ENCODE measurements at places on chromosomes 3 and 15.
A peak's percentile ranks its signal among the peaks of the same experiment; 100 is the strongest.

DNA sequence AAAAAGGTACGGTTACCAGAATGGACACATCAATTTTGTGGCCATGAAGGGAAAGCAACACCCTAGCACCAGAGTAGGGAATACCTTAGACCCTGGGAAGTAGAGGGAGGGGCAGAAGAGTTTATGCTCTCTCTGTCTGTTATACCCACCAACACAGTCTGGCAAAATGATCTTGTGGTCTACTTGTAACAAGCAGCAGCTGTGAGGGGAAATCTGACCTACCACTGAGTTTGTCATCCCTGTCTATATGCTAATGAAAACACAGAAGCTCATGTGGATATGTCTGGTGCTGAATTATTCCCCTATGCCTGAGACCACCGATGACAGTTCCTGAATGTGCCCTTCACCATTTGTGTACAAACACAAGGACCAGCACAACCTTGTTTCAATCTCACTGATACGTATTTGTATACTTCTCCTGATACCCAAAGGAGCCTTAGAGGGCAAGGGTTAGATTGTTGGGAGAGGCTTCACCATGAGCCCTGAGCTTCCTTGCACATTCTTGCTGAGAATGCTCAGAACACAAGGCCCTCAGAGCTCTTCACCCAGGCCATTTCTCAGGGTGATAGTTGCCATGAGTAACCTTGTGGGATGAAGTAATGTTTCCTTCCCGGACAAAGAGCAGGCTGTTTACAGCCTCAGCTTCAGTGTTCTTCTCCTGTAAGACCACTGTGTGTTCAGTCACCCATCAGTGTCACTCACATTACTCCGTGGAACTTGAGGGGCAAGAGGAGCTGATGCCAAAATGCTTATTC, 24.7 kb upstream of the ZNF639 start:
- no peak for DNase-seq

- DNase-seq: no peak
Measured at GRCh38 chr15:27805261-27806220, 293.6 kb downstream of the OCA2 start.

GRCh38 chr15:64619880-64620839, 155.2 kb downstream of the RBPMS2 start:
- DNase-seq: no peak

DNA sequence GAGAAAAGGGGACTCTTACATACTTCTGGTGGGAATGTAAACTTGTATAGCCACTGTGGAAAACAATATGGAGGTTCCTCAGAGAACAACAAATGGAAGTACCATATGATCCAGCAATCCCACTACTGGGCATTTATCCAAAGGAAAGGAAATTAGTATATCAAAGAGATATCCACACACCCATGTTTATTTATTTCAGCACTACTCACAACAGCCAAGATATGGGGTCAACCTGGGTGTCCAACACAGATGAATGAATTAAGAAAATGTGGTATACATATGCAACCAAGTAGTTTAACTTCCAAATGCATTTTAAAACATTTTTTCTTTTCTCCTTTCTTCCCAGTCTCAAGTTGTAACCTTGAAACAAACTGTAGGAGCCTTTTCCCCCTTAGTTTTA, 54.3 kb downstream of the IMPG2 start:
- no peak for DNase-seq

GRCh38 chr15:59997070-59997701, 6.9 kb upstream of the FOXB1 start:
- no peak for DNase-seq

- DNase-seq: peak; percentile 14
Measured at GRCh38 chr3:31132132-31132769, 237.8 kb upstream of the GADL1 start.

- DNase-seq: peak; percentile 61
Measured at GRCh38 chr3:139937674-139938279, 2.8 kb downstream of the CLSTN2 start.

- no peak for DNase-seq
Measured at GRCh38 chr15:78327466-78327865, 12.7 kb upstream of the CRABP1 start.

DNA sequence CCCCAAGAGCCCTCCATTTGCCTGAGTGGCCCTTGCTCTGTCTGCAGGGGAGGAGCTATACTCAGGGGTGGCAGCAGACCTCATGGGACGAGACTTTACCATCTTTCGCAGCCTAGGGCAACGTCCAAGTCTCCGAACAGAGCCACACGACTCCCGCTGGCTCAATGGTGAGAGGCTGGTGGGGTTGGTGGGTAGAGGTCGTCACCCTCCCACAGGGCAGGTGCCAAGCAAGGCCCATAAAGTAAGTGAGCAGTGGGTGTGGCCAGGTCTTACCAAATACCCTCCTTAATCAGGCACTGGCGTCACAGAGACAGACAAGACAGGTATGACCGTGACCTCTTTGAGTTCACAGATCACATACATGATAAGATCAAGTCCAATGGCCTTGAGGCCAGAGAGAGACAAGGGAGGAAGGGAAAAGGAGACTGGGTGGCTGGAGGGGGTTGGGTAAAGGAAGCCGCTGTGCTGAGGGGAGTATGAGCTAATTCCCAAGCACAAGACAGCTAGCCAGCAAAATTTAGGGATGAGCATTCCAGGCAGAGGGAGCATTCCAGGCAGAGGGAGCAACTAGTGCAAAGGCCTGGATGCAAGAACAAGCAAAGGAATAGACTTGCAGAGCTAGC, 2.5 kb downstream of the SEMA3B start:
- no peak for DNase-seq

DNA sequence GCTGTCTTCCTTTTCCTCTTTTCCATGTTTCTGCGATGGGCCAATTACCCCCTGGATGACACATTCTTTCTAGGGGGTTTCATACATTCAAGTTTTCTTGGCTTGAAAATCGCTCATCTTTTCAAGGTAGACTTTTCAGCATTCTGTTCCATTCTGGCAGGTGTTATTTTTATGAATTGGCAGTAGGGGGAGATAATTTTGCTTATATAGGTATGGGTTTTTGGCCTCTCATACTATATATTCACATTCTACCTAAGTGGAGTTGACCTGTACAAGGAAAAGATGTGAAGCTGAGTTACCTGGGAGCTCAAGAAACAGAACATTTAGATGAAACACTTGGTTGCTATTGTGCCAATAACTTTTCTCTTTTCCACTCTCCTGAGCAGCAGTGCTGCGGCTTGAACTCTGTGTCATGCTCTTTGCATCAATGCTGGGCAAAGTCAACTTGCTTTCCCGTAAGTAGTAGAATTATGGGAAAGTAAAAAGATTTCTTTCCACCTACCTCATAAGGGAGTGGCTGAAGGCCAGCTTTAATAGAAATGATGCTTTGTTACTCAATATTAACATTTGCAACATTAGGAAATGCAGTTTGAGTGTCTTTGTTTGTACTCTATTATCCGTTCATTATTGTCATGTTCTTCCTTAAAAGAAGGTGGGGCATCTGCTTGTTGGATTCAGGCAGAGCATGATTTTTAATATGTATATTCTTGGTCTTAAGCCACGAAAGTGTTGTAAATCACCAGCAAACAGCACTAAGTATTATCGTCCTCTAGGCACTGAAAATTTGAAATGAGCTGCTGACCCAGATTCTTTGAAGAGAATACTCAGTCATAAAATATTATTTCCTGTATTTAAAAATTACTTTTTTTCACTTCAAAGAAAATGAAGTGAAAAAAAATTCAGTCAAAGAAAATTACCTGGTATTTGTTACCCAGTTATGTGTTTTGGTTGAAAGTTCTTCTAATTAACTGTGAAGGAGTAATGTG, 27.7 kb upstream of the MFSD1 start:
- DNase-seq: no peak

DNA sequence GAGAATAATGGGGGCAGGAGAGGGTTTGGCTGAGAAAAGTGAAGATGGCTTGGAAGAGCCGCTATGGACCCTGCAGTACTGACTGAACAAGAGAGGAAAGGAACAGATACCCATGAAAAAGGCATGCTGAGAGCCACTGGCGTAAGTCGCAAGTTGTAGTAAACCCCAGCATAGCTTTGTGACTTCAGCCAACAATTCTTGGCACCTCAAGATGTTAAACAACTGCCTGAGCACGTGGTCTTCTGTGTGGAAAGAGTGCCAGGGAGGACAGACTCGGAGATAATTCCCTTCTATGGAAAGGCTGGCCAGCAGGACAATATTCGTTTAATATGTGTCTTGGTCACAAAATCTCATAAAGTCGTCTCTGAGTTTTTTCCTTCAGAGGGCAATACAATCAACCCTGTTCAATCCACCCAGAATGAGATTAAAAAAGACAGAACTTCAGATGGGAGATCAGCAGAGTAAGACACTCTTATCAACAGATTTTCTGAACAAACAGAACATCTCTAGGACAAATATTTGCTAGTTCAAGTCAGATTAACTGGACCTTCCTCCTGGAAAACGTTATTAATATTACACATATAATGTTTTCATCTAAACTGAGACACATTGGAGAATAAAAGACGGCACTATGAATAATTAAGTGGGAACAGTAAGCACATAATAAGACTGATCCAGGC, 49.2 kb downstream of the NEK10 start:
- DNase-seq: no peak

DNA sequence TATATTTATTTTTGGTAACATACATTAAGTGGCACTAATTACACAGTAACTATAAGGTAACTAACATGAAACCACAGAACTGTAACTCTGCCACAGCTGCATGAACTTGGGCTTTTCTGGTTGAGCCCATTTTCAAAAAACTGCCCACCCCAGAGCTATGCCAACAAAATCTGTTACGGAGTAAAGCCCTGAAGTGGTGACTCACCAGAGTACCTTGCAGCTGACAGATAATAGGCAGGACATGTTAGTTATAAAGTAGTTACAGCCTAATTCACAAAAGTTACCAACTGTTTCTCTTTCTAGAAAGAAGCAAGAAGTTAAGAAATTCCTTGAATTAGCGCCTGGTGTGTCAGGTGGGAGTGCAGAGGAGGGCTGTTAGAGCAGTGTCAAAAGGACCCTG, 1.5 kb upstream of the GPX1 start:
- DNase-seq: no peak

- no peak for DNase-seq
Measured at GRCh38 chr15:65376767-65377104, 1.1 kb downstream of the IGDCC3 start.

DNA sequence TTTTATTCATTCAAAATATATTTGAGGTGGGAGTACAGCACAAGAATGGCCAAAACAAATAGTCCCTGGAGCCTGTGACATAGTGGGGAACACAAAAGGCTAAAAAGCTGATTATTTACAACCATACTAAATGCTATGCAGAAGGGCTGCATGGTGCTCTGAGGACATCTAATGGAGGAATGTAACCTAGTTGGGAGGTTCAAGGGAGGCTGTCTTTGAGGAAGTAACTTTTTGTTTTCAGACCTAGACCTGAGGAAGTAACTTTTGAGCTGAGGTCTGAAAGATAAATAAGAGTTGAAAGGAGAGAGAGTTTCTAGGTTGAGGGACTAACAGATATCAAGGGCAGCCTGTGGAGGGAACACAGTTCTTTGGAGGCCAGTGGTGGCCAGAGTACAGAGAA, 34.8 kb upstream of the RASA2 start:
- peak; percentile 97 for DNase-seq

DNA sequence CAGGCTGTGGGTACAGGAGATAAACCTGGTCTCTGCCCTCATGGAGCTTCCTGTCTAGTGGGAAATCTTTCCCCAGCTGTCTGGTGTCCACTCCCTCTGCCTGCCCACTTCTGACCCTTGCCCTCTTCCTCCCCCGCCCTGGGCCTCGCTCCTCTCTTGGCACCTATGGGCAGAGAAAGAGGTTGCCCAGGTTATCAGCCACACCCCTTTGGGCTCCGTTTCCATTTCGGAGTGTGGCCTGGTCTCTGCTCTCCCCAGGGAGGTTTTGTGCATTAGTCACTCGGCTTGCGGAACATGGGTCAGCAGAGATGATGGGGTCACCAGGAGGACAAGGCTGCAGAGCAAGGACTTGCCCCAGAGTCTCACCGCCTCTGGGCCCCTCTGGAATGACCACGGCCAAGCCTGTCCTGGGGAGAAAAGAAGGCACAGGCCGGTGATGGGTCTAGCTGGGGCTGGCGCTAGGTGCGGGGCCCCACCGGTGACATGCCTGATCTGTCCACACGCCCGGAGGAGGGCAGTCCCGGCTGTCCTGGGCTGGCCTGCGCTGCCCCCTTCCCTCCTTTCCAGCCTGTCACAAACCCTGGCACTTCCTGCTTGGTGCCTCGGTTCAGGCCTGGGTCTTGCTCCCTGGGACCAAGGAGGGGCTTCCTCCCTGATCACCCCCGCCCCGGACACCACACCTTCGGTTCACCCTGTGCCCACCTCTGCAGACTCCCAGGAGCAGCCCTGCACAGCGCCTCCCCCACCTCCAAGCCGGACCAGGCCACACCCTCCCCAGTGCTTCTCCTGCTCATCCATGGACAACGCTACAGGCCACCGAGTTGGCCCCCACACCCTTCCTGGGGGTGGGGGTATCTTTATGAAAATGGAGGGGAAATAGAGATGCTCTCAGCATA, 35.6 kb upstream of the MUC4 start:
- no peak for DNase-seq

DNA sequence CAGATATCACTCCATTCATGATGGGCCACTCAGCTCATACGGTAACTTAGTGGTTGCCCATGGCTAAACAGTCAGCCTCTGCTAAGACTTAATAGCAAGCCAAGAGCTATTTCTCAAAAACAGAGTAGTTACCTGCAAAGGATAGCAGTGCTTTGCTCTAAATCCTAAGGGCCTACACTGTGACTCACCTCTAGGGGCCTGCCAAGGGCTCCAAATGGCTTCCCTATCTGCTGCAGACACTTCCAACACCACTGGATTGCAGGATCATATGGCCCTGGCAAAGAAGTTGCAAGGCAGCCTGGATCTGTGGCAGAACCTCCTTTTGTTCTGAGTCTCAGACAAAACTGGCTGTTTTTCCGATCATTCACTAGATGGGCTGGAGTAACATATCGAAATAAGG, 17.8 kb downstream of the CGGBP1 start:
- no peak for DNase-seq

DNA sequence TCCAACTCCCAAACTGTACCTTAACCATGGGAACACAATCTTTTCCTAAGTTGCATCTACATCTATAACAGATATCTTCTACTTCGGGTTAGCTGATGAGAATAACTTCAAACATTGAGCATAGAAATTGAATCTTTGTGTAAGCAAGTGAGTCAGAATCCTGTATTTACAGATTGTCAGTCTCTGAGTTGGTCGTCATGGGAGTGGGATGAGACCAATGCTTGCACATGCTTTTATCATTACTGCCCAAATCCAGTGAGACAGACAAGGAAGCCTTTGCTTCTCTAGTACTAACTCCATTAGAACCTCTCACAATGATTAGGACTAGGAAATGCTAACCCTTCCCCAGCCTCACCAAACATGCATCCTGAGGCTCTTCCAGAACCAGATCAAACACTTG, 587.1 kb upstream of the ZNF717 start:
- DNase-seq: no peak
